Stimulated activated naive CD4-positive, alpha-beta T cell treated with Interleukin-2 at 50 U/mL for 16 hours (primary cell): ENCODE measurements at places on chromosomes 12 and 14.

DNA sequence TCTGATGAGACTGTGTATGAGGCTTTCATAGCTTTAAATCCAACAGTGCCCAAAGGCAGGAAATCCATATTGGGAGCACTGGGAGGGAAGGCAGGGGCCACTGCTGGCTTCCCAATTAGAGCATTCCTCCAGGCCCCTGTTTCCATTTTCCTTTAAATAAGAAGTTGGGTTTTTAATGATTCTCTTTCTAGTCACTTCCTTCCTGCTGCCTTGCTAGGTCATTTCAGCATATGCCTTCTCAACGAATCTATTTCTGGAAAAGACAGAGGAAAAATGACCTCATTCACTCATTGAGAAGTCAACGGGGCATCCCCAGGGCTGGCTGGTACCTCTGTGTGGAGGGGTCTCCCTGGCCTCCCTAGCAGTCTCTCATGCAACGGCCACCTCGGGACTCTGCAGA, 43.5 kb downstream of the IGF1 start:
- no peak for DNase-seq

GRCh38 chr12:62301799-62302133, 41.6 kb downstream of the USP15 start:
- no peak for DNase-seq

GRCh38 chr12:124684496-124684895, 117.1 kb upstream of the NCOR2 start:
- DNase-seq = no peak

DNA sequence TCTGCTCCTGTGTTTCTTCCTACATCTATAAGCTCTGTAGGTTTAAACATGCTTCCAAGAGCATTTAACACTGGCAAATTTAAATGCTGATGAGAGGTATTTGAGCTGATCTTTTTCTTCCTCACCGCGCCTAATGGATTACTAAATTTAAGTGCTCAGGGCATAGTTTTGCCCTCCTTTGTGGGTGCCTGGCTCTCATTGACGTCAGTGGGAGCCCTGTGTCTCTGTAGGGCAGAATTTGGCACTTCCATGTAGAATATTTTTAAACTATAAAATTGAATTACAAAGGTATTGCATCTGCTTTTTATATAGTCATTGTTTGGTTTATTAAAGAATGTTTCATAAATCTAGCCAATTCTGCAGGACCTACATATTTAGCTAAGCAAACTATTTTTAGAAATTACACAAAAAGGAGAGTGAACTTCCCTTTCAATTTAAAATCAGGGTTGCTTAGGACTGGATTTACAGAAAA, 444.8 kb downstream of the AEBP2 start:
- DNase-seq = no peak

- DNase-seq = no peak
Observed at GRCh38 chr12:127267128-127267527, 999.8 kb upstream of the TMEM132C start.

GRCh38 chr14:68442828-68443629, 349.8 kb downstream of the ZFP36L1 start:
- no peak for DNase-seq

GRCh38 chr12:105171691-105172436, 64.1 kb downstream of the APPL2 start:
- DNase-seq = no peak

GRCh38 chr12:87227162-87227561, 802.0 kb downstream of the C12orf50 start:
- DNase-seq = no peak

DNA sequence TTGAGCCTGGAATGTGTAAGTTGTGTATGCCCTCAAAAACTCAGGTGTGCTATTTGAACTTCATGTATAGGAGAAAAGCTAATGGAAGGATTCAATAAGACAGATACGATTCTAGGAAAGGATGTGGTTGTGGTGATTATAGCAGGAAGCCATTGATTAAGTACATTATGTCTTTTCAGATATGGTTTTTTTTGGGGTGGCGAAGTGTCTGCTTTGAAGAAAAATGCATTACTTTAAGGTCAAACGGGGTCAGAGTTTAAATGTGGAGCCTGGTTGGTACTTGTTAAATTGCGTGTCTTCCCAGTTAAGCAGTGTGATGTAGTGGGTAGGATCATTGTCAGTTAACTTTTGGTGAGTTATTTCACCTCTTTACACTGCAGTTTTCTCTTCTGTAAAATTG, 13.0 kb upstream of the NUP107 start:
- DNase-seq = no peak

DNA sequence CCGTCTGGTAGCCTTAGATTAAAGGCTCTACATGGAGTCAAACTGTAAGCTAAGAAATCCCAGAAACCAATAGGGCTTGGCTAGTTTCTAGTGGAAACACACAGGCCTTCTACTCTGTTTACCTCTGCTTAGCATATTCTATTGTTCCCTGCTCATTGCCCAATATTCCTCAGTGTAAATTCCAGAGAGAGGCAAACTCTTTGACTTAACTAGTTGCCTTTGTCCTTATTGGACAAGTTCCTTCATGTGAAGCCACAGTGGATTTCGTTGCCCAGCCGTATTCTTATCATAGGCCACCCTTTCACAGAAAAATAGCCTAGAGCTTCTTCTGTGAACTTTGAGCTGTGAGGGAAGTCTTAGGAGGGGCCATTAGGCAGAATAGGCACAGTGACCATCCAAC, 186.1 kb downstream of the PLCZ1 start:
- DNase-seq = no peak

DNA sequence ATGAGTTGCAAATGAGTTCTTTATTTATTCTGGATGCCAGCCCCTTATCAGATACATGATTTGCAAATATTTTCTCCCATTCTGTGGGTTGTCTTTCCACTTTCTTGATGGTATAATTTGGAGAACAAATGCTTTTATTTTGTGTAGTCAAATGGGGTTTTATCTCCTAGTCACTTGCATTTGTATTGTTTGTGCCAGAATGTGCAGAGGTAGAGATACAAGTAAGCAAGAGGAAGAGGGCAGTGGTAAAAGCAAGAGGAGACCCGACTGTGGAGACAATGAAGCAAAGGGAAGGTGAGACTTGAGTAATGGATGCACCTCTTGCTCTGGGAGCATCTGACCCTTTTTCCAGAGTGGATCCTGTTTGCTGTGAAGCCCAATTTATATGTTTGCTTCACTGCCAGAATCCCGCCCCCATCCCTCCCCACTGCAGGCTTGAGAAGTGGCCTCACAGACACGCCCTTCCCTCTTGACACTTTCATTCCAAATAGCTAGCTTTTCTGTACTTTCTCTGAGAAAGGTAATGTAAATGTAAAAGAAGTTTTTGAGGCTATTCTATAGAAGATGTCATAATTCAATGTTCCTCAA, 786 bp upstream of the PFKM start:
- no peak for DNase-seq

- DNase-seq = no peak
Observed at GRCh38 chr12:24232531-24232930, 283.1 kb upstream of the SOX5 start.

- DNase-seq = no peak
Observed at GRCh38 chr12:32032205-32032810, 73.1 kb downstream of the RESF1 start.

DNA sequence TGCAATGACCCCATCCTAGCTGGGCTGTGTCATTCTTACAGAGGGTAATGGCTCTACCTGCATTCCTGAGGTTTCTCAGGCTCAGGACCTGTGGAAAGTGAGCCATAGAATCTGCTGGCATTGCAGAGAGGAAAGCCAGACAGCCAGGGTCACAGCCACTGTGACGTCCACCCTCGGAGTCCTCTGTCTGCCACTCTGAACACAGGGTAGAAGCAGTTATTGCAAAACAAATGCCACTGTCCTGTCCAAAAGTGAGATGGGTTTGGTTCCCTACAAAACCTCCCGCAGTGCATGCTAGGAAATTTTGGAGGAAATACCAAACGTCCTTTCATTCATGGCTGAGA, 37.8 kb downstream of the TNFAIP2 start:
- DNase-seq = no peak

DNA sequence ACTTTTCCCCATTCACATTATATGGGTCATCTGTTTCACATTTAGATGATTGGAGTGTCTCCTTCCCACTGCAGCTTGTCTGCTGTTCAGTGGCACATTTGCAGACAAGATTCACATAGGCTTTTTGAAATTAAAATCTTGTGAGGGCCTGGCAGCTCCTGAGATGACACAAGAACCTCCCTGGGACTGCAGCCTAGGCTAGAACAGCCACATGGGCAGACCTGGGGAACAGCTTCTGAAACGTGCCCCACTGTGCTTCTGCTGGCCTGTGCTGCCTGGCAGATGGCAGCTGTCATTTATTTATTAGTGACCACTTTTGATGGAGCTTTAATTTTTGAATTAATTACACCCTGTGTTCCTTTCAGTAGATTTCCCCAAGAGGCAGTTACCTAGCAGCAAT, 137.4 kb downstream of the GRIP1 start:
- no peak for DNase-seq

GRCh38 chr12:94286583-94287244, 138.3 kb downstream of the PLXNC1 start:
- DNase-seq = no peak

GRCh38 chr12:93085383-93086287, 156.5 kb upstream of the EEA1 start:
- no peak for DNase-seq

- peak; percentile 63 for DNase-seq
Observed at GRCh38 chr12:117836999-117837736, 131.6 kb downstream of the KSR2 start.

DNA sequence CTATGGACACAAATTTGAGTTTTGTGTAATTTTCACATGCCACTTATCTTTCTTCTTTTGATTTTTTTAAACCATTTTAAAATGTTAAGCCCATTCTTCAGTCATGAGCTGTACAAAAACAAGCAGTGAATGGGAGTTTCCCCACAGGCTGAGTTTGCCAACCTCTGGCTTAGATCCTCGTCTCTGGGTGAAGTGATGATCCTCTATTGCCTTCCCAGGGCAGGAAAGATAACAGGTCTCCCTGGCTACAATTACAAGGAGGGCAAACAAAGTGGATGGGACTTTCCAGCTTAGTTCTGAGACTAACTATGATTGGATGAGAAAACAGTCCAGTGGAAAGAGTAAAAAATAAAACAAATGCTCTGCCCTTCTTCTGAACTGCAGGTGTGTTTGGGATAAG, 203.7 kb downstream of the SPTSSA start:
- no peak for DNase-seq

- DNase-seq = no peak
Observed at GRCh38 chr14:103423050-103423461, 37.8 kb downstream of the MARK3 start.

DNA sequence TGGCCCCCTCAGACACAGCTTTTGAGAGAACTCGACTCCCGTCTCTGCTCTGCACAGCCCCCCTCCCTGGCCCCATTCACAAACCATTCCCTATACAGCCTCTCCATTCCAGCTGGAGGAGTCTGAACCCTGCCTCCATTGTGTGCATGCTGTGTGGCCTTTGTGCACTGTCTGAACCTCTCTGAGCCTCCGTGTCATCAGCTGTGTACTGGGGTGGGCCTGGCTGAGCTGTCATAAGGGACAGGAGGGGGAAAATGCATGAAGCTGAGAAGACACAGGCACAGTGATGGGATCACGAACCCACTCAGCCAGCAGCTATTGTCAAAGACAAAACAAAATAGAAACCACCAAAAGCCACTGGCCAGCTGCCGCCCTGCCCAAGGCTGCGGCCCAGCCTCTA, 130.8 kb downstream of the RFLNA start:
- no peak for DNase-seq

DNA sequence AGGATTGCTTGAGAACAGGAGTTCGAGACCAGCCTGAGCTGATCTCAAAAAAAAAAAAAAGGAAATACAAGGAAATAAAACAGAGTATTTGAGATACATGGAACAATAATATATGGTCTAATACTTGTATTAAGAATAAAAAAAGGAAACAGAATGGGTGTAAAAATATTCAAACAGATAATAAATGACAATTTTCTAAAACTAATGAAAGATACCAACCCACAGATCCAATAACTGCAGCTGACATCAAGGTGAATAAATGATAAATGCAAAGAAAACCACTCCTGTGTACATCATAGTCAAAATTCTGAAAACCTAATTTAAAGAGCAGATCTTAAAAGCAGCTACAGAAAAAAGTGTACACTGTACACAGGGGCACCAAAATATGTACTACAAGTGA, 4.1 kb upstream of the ETV6 start:
- DNase-seq = no peak

- DNase-seq = no peak
Observed at GRCh38 chr12:123269395-123269892, 2.2 kb downstream of the CDK2AP1 start.

- DNase-seq = no peak
Observed at GRCh38 chr12:110058875-110059615, 10.7 kb upstream of the C12orf76 start.

DNA sequence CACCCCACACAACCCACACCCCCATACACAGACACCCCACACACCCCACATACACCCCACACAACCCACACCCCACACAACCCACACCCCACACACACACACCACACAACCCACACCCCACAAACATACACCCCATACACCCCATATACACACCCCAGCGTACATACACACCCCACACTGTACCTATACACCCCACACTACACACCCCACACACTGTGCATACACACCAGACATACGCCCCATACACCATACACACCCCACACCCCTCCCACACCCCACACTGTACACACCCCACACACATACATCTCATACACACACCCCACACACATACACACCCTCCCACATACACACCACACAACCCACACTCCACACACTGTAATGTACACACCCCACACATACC, 80.2 kb downstream of the NOC4L start:
- DNase-seq = no peak

DNA sequence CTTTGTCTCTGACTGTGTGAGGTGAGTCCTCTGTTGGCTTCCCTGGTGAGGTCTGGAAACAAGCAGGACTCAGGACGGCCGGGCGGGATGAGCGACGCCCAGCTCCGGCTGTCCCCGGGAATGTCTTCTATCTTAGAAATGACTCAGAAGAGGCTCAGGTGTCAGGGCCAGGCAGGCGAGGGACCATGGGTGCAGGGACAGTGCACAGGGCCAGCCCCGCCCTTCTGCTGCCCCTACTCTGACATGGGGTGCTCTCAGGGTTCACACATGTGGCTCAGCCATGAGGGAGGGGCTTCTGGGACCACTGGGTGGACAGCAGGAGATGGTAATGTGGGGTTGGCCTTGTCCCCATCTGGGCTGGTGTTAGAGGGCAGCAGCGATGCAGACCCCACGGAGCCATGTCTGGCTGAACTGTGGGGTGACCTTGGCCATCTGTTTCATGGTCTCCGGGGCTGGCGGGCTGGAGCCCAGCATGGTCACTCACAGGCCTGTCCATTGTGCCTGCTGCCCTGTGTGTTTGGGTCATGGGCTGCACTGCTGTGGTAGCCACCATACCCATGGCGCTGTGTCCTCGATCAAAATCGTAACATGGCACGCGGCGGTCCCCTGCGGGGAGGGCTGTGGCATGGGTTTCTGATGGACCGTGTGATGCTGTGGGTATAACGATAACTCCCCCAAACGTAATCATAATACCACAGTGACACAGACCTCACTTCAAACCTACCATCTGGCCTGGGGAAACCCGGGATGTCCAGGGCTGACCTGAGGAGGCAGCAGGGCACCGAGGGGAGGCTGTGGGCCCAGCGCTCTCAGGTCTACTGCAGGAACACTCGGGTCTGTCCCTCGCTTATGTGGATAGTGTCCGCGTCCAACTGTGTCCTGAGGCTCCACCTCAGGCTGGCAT, 368.8 kb downstream of the TMEM121 start:
- no peak for DNase-seq
